ENCODE measurements at places on chromosomes 12 and 14. TPM values are rescaled to one million over a fixed set of nuclear protein-coding genes. Genes with fewer than 3 reads are reported as not detected.

The NYNRIN gene
- 11.7 TPM for total RNA-seq

The ACSM4 gene
- not detected for total RNA-seq

The PSMB5 gene
- total RNA-seq, result 113 TPM

The TECPR2 gene
- total RNA-seq, result 29.5 TPM

The DENND5B gene
- total RNA-seq, result 15.4 TPM

All from mesenteric fat pad (tissue), 1 donor.